Thymus (tissue), 14 donors: ENCODE measurements at places on chromosomes 13 and 19.

DNA sequence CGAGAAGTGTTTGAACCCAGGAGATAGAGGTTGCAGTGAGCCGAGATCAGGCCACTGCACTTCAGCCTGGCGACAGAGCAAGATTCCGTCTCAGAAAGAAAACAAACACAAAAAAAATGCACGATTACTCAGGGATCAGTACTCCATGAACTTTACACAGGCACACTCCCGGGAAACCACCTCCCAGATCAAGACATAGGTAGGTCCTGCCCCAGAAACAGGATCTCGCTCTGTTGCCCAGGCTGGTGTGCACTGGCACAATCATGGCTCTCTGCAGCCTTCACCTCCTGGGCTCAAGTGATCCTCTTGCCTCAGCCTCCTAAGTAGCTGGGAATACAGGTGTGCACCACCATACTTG lies 11.2 kb downstream of the VASP start:
- DNase-seq = no peak
- H3K4me3 ChIP-seq = no peak overlapping the region
- no peaks in the 10 kb centered on the region for H3K27me3 ChIP-seq
- peaks cover 67% of the 10 kb centered on the region for H3K36me3 ChIP-seq
- H3K4me1 ChIP-seq = peaks cover 10% of the 10 kb centered on the region

GRCh38 chr13:101307181-101307701 lies 109.1 kb downstream of the NALCN start:
- H3K27me3 ChIP-seq = no peaks in the 10 kb centered on the region
- H3K4me1 ChIP-seq = no peaks in the 10 kb centered on the region
- no peak overlapping the region for H3K27ac ChIP-seq
- no peaks in the 10 kb centered on the region for H3K36me3 ChIP-seq
- H3K4me3 ChIP-seq = no peak overlapping the region
- DNase-seq = no peak

- no peak overlapping the region for H3K27ac ChIP-seq
- H3K27me3 ChIP-seq = peaks cover 63% of the 10 kb centered on the region
- DNase-seq = peak; percentile 29
- no peak overlapping the region for H3K4me3 ChIP-seq
- H3K4me1 ChIP-seq = peaks cover 40% of the 10 kb centered on the region
These were observed 4.8 kb downstream of the F2RL3 start for GRCh38 chr19:16893686-16893989.

- no peaks in the 10 kb centered on the region for H3K4me1 ChIP-seq
- H3K27ac ChIP-seq = no peak overlapping the region
- no peak overlapping the region for H3K4me3 ChIP-seq
These were observed 140.2 kb downstream of the KLF5 start for GRCh38 chr13:73198991-73199411.

GRCh38 chr19:4258181-4258580 lies 11.3 kb downstream of the YJU2 start:
- no peak overlapping the region for H3K4me3 ChIP-seq
- no peak for DNase-seq
- no peaks in the 10 kb centered on the region for H3K4me1 ChIP-seq
- H3K27ac ChIP-seq = no peak overlapping the region
- H3K27me3 ChIP-seq = no peaks in the 10 kb centered on the region

DNA sequence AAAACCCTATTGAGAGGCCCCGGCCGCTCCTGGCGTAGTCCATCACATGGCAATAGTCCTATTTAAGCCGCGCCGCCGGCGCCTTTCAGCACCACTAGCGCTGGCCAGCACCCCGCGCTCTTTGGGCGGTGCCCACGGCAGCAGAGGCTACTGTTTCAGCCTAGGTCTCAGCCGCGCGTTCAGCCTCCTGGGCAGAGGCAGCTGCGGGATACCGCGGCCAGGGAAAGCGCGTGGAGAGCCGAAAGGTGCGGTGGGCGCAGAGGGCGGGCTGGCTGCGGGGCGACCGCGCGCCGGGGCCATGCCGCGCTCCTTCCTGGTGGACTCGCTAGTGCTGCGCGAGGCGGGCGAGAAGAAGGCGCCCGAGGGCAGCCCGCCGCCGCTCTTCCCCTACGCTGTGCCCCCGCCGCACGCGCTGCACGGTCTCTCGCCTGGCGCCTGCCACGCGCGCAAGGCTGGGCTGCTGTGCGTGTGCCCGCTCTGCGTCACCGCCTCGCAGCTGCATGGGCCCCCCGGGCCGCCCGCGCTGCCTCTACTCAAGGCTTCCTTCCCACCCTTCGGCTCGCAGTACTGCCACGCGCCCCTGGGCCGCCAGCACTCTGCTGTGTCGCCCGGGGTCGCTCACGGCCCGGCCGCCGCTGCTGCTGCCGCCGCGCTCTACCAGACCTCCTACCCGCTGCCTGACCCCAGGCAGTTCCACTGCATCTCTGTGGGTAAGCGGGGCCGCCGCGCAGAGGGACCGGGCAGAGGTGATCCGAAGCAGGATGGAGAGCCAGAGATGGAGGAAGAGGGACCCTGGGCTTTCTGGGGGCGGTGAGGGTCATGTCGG lies at the start of gene GSX1:
Gene GSX1 (plus strand): TSS at position 91 of the 826 bp plus-strand sequence. CDS start 208 bp downstream, at position 299.
- peaks cover 6% of the 10 kb centered on the region for H3K4me1 ChIP-seq
- H3K27ac ChIP-seq = no peak within 1 kb of the TSS
- DNase-seq = peak; percentile 7
- peaks cover 100% of the 10 kb centered on the region for H3K27me3 ChIP-seq
- H3K36me3 ChIP-seq = no peaks in the 10 kb centered on the region
- H3K4me3 ChIP-seq = no peak within 1 kb of the TSS

- peak overlapping the region; percentile 42 for H3K4me3 ChIP-seq
- no peaks in the 10 kb centered on the region for H3K36me3 ChIP-seq
- peaks cover 26% of the 10 kb centered on the region for H3K27me3 ChIP-seq
- DNase-seq = no peak
- no peak overlapping the region for H3K27ac ChIP-seq
These were observed 501 bp downstream of the APLP1 start for GRCh38 chr19:35868823-35869326.

- H3K27ac ChIP-seq = no peak overlapping the region
- H3K27me3 ChIP-seq = no peaks in the 10 kb centered on the region
- no peaks in the 10 kb centered on the region for H3K4me1 ChIP-seq
- no peaks in the 10 kb centered on the region for H3K36me3 ChIP-seq
These were observed 357.9 kb downstream of the SLITRK6 start for GRCh38 chr13:85441364-85441763.
